ENCODE measurements at places on chromosomes 12 and 14. TPM values are rescaled to one million over a fixed set of nuclear protein-coding genes. Genes with fewer than 3 reads are reported as not detected.

Gene PPP1R36
- 0.24 TPM for total RNA-seq

Gene TAS2R9
- total RNA-seq: not detected

Gene SLC2A14
- total RNA-seq: 0.60 TPM

Gene NKX2-8
- total RNA-seq: 3.3 TPM

Gene PTPRB
- total RNA-seq: 0.77 TPM

Gene NRDE2
- 5.9 TPM for total RNA-seq

Gene ADSS1
- 6.7 TPM for total RNA-seq

Gene AKAP5
- total RNA-seq: 0.41 TPM

Gene KRT85
- total RNA-seq: not detected

Gene NEUROD4
- not detected for total RNA-seq

Gene EXOC3L4
- total RNA-seq: 1.5 TPM

Gene ASB2
- 0.76 TPM for total RNA-seq

Gene ESRRB
- 0.30 TPM for total RNA-seq

Gene VWF
- 0.27 TPM for total RNA-seq

Gene MDGA2
- not detected for total RNA-seq

Measured in A549 treated with dexamethasone at 1 μM for 4 hours (cell line).